Immature natural killer cell (primary cell): ENCODE measurements at places on chromosomes 2 and 18.

DNA sequence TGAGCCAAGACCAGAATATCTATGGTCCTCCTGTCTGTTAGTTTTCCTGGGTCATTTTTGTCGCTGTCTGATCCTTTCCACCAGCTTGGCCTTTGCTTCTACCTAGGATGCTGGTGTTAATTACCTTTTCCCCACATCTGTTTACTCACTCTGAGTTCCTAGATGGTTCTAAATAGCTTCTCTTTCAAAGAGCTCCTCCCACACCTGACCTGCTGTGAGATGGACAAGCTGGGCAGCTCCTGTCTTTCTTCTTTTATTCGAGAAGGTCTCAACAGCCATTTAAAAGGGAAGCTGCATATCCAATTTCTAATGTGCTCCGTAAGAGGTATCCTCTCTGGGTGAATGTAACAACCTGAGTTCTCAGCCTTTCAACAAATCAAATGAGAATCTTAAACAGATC, 156.2 kb downstream of the HRH4 start:
- no peak for DNase-seq

DNA sequence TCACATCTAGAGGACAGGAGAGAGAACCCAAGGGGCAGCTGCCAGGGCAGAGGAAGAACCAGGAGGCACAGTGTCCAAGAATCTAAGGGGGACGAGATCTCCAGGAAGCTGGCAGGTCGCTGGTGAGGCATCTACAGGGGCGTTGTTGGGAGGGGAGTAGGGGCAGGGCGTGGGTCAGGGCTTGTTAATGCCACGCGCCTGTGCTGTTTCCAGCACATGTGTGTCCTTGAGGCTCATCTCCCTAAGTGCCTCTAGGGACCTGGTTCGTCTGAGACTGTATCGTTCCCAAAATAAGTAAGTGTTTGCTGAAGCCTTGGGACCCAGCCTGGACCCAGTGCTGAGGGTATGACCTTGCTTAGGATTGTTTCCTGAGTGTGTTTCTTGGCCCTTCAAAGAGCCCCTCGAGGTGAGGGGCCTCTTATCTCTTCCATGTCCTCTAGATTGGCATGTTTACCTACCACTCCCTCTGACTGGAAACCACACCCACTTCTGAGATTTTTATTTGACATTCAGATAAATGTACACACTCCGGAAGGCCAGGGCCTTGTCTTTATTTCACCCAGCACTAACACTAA, 22.2 kb downstream of the HK2 start:
- DNase-seq, result no peak

- DNase-seq, result no peak
Measured at GRCh38 chr18:80259610-80260009, 12.3 kb upstream of the PARD6G start.

DNA sequence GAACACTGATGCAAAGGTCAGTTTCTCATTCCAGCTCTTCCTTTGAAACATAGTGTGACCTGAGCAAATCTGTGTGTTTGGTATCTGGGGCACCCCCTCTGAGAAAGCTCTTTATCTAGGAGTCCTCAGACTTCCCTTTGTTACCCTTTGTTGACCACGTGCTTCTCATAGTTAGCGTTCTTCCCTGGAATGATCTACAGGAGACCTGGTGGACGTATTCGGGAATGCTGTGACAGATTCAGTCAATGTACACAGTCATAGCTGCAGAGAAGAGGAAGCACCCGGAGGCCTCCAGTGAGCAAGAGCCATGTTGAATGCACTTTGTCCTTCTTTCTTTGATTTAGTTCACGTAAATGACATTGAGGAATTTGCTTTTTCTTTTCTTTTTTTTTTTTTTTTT, 10.7 kb upstream of the CHMP1B start:
- no peak for DNase-seq

DNA sequence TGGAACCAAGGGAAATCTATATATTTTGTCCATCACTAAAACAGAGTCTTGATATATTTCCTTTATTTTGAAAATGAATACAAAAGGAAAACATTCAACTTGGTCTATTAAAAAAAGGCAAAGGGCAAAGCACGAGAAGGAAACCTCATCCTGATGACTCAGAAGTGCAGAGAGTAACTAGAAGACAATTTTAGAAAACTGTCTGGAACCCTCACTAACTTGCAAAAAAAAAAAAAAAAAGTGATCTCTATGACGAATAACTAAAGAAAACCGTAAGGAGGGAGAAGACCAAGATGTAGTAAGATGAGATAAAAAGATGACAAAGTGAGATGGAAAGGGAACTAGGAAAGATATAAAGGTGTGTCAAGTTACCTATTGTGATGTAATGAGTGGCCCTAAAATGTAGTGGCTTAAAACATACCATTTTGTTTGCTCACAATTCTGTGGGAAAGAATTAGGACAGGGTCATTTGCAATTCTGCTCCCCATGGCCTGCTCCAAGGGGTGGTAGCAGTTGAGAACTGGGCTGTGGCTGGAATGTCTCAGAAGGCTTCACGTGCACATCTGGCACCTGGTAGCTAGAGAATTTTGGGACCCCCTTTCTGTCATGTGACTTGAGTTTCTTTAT, 303.0 kb downstream of the DYSF start:
- DNase-seq, result no peak

DNA sequence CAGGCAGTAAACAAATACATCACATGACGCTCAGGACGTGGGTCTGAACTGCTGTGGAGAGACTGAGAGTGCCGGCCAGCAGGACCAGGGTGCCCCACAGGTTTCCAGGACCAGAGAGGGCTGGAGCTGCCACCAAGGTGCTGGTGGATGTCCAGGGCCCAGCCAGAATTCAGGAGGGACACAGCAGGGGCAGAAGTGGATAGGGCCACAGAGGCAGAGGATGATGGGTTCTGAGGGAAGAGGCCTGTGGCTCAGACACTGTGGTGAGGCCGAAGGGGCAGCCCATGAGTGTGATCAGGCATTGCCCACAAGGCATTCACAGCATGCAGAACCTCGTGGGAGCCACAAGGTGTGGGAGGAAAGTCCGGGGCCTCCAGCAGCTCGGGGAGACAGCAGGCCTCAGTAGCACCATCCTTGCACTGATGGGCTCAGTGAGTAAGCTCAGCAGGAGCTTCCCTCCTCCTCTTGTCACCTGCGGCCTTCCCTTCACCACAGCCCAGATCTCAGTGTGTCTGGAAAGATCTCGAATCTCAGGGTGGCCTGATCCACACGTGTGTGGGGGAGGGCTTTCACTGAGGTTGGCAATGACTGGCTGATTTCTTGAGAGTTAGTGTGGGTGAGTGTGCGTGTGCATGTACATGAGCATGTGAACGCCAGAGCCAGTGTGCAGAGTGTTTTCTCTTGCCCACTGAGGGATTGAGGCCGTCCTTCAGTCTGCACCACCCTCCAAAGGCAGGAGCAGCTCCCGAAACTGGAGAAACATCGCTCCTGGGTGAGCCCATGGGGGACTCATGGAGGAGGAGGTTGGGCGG, 181.8 kb upstream of the RAB6C start:
- DNase-seq, result no peak
